DMS153 (cell line): ENCODE measurements at places on chromosomes 2 and 18.

DNA sequence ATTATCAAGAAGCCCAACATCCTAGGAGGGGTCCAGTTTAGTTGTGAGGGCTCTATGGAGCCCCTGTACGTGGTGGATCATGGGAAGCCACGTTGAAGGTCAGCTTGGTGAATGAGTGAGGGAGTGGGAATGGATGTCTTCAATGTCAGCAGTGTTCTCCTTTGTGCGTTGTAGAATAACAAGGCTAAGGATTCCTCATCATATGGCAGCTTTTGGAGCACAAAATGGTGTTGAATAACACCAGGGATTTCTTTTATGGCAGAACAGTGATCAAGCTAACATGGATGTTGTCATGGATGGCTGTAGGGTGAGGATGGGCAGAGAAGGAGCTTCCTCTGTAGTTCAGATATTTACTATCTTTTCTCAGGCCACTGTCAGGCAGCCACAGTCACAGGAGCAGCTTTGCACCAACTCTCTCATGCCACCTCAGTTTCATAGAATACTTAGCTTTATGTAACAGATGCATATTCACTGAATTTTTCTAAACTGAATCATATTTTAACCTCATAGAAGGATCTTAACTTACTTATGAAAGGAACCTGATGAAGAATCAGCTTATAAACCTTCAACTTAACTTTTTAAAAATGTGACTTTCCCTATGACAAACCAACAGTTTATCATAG lies 284.5 kb upstream of the EPAS1 start:
- no peak for DNase-seq

DNA sequence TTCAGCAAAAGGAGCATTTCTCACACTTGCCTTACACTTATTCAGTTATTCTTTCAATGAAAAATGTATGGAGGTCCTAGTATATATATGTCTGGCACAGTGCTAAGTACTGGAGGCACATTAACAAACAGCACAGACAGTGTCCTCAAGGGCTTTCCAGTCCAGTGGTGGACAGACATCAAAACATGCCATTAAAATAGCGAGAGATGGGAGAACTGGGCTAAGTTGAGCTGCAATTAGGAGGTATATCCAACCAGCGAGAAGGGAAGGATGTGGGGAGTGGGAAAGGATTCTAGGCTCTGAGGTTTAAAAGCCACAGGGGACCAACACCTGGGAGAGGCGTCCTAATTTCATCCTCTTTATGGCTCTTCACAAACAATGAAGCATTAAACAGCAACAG lies 127.5 kb upstream of the TTC39C start:
- DNase-seq, result peak; percentile 58

- no peak for DNase-seq
These were observed 191.8 kb downstream of the FTCDNL1 start for GRCh38 chr2:199659207-199659606.

GRCh38 chr2:178072000-178072382 lies 586 bp downstream of the PDE11A start:
- DNase-seq, result no peak

DNA sequence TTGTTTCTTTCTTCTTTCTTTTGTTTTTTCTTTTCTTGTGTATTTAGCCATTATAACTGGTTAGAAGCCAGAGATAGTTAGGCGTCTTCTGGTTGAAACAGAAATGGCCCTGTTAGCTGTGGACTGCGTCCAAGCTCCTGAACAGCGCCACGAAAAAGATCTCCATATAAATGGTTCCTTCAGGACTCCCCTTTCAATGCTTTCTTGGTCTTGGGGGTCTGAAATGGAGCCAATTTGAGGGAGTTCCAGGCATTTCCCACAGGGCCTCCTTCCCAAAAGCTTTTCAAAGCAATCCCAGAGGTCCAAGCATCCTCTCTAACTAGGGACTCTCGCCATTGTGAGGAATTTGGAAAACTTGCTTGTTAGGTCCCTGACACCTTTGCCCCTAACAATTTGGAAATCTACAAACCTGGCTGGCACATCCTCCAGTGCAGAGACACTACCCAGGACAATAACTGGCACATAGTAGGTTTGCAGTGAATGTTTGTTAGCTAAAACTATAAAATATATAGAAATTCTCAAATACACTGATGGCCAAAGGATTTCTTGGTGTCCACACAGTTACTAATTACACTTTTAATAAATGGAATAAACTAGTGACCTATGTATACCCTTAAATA lies 80.1 kb downstream of the MYCN start:
- no peak for DNase-seq

GRCh38 chr2:75506101-75506697 lies 54.5 kb downstream of the EVA1A start:
- no peak for DNase-seq

DNA sequence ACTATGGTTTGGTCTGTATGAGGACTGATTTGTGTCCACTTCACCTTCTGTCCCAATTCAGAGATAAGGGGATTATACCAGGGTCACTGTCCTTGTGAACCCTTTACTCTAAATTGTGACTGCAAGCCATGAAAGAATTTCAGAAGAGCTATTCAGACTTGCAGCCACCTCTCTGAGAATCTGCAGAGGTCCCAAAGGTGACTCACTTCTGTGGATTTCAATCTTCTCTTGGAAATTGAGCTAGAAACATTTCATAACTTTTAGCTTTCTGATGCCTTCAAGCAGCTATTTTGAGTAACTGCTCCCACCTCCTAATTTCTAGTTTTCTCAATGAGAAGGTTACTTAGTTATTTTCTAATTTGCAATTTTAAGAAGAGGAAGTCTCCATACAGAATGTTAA lies 1242.4 kb upstream of the ACVR2A start:
- DNase-seq, result no peak

DNA sequence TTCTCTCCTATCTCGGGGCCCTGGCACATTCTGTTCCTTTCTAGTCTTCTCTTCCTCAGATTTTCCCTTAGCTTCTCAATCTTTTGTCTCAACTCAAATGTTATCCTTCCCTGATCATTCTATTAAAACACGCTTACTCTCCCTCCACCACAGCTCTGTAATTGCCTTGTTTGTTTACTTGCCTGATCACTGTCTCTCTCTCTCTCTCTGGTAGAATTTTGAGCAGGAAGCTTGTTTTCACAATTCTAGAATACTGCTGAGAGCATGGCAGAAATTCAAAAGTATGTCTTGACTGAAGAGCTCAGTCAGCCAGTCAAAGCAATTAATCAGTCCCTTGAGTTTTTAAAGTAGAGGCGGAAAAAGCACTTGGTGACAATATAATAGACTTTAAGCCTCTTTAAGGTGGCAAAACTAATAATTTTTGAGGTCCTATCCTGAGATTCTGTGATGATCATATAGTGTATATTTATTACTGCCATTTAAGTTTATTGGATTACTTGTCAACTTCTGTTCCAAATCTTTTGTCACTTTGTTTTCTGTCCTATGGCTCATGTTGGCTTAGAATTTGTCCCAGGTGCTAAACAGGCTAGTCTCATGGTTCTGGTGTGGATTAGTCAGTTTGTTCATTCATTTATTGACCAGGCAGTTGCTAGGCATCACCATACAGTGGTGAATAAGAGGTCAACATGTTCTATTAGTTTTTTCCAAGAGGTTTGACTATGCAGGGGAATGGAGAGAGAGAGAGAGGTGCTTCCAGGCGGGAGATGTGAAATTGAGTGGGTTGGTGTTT lies 2.3 kb downstream of the PSMD1 start:
- DNase-seq, result no peak

GRCh38 chr2:25421289-25421688 lies 79.6 kb upstream of the DNMT3A start:
- DNase-seq, result no peak

GRCh38 chr2:177724398-177725287 lies 332.1 kb downstream of the AGPS start:
- peak; percentile 42 for DNase-seq

DNA sequence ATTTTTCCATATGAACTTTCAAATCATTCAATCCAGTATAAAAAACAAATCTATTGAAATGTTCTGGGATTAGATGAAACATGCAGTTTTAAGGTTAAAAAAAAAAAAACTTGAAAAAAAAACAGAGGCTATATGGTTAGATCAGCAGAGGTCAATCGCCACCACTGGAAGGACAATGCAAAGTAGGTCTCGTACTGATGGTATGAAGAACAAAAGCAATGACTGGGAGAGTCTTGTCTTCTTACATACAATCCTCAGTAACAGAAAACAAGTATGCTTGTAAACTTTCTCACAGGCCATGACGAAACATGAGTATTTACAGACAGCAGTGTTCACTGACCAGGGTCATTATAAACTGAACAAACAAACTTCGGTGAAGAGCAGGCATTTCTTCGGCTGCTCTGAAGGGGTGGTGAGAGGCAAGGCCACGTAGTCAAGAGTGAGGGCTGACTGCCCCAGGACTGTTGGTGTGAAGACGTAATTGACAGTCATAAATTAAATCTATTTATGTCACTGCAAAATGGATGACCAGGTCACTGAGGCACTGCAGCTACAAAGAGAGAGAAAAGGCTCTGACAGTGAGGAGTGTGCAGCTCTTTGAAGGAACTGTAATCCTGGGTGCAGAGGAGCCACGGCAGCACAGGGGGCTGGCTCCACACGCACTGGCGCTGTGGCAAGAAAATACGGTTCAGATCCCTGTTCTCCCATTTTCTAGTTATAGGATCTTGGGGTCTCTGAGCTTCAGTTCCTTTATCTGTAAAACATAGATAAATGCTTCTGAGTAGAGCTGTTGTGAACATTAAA lies 60.0 kb downstream of the NXPH2 start:
- DNase-seq, result no peak

DNA sequence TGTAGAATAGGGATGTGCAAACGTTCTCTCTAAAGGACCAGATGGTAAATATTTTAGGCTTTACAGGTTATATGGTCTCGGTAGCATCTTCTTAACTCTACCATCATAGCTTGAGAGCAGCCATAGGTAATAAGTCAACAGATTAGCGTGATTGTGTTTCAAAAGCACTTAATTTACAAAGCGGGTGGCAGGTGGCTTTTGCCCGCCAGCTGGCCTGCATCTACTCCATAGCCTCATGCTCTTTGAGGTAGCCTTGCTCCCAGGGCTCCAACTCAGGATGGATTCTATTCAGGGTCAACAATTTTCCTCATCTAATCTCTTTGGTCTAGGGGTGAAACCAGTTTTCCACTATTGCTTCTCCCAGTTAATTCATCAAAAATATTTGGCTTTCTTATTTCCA lies 5.0 kb upstream of the ATP9B start:
- peak; percentile 97 for DNase-seq

DNA sequence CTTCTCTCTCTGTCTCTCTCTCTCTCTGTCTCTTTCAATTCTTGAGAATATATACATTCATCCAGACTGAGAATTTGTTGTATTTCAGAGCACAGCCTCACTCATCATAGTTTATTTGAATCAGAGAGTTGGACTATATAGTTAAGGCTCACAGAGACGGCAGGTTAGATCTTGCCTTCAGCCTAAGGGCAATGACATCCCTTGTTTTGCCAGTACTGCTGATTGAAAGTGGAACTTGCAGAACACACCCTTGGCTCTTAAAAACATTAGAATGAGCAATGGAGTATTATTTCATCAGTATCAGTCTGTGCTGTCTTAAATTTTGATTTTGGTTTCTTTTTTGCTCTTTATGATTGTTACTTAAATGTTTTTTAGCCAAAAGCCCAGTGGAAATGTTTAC lies 62.0 kb upstream of the DSG1 start:
- DNase-seq, result no peak

GRCh38 chr2:177727577-177728398 lies 335.2 kb downstream of the AGPS start:
- DNase-seq, result no peak

- DNase-seq, result no peak
These were observed 85.0 kb upstream of the LYPD1 start for GRCh38 chr2:132754867-132755472.

- no peak for DNase-seq
These were observed 68.6 kb downstream of the CCDC138 start for GRCh38 chr2:108855194-108855593.

DNA sequence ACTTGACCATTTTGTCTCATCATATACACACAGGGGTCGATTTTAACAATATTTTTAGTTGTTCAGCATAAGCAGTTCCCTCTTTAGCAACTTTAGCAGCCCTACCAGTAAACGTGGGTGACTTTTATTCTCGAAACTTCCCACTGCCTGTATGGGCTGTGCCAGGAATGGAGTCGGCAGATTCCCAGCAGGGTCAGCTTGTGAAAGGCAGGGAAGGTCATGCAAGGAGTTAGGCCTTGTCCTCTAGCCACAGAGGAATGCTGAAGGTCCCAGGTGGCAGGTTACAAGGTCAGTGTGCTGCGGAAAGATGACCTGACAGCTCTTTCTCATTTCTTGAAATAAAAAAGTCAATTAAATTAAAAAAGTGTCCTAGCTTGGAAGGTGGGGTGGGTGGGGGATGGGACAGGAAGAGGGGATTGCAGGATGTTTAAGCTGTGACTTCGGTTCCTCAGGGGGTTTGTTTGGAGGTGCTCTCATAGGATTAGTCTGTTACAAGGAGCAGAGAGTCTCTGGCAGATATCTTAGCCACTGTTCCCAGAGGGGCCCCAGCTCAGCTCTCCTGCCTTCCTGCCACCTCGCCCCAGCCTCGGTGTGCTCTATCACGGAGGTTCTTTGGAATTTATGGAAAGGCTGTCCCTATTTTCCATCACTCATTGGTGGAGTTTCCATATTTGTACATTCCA lies 21.4 kb downstream of the DRC1 start:
- DNase-seq, result no peak

DNA sequence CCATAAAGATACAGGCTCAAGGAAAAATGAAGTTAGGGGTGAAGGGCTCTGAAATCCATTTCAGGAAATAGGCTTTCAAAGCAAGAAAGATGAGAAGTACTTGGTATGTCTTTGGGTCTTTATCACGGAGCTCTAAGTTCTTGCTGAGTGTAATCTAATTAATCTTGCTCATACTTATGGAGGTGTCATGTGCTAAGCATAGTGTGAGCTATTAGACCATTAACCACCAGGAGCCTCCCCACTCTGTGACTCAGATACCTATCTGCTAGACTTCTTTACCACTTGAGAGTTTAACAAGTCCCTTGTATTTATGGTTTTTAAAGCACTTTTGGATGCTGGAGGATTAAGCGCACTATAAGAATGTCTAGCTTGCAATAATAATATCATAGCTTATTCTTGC lies 678.7 kb downstream of the EPHA4 start:
- no peak for DNase-seq

GRCh38 chr2:181104512-181105115 lies 124.2 kb downstream of the UBE2E3 start:
- DNase-seq, result peak; percentile 3

DNA sequence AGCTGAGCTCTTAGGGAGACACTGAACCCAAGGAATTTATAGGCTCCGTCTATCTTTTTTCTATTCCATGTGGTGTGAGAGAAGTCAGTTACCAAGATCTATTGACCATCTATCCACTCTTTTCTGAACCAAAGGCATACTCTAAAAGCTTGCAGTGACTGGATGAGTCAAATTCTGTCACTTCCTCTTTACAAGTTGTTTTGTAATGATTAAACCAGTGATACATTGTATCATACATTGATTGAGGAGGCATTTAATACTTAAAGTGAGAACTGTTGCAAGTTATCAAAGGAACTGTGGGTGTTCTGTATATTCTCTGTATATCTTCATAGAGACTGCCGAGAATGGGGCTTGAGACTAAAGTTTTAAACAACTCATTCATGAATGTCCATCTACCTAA lies 188.8 kb downstream of the CAMKMT start:
- no peak for DNase-seq

- DNase-seq, result no peak
These were observed 21.2 kb upstream of the ME2 start for GRCh38 chr18:50857694-50858093.

- no peak for DNase-seq
These were observed 66.7 kb downstream of the RTN4 start for GRCh38 chr2:54983345-54984220.
